HFFc6 (cell line): ENCODE measurements at places on chromosomes 6 and 20.

DNA sequence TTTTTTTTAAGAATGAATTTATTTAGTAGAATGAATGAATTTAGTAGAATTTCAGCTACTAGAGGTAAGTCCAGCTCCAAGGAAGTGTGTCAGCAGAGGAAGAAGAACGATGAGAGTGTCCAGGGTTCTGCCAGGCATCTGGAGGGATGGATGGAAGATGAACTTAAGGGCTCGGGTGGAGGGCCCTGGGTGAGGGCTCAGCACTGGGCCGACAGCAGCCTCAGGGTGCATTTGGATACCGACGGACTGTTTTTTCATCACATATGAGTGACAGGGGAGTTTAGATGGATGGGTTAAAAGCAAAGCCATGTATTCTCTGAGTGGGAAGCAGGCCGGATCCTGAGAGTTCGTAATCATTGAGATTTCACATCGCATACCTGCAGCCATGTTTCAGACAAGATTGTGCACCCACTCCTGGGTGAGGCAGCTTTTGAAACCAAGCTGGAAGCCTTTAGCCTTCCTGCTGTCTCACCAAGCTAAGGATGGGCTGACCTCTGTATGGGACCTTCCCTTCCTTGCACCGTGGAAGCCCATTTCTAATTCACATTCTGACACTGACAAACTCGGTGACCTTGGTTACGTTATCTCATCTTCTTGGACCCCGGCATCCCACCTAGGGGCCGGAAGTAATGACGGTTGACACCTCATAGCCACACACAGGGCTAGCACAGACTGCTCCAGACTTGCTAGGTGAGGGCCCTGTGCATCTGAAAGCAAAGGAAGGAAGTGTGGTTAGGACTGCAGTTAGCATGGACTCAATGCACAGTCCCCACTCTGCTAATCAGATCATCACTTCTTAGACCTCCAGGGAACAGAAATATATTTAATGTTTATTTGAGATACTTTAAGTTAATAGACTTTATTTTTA, 228.5 kb downstream of the SLC24A3 start:
- DNase-seq, result no peak

DNA sequence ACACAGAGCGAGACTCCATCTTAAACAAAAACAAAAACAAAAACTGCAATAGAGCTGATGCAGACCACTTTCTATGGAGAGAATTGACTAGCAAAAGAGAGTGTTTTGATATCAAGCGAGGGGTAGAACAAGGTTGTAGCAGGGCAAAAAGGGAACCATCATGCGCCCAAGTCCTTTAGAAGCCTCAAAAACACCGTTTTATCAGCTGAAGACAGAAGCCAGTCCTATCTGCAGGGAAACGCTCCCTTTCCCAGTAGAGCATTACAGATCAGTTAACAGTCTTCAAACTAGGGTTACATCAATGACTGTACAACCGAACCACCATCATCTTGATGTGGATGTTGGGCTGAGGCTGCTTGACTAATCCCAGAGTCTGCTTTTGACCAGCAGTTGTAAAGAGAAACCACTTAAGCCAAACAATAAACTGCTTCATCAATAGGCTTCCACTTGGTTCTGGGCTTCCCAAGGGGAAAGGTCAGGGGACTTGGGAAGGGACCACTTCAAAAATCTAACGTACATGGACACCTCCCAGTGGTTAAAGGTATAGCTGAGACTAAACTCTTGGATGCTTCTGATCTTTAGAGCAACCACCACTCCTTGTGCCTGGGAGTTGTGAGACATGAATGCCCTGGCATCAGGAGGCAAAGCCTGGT, 59.6 kb upstream of the SPDEF start:
- DNase-seq, result no peak

DNA sequence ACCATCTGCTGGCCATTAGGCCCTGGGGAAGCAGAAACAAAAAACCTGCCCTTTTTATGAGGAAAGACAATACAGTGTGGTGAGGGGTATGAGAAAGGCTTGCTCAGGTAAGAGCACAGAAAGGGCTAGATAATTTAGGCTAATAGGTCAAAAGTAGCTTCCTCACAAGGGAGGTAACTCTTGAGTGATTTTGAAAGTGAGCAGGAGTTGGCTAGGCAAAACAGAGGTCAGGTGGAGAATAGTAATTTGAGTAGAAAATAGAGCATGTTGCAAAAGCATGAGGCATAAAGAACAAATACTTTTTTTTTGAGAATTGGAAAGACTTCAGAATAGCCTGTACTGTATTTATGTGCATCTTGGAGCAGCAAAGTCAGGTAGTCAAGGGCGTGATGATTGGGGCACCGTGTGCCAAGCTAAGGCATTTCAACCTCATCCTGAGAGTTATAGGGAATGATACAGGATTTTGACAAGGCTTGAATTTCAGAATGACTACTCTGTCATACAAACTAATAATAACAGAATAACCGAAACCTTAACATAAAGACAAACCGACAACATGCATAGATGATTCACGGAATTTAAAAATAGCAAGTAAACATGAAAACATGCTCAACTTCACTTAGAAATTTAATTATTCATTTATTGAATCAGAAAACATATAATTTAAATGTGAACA, 123.0 kb upstream of the ENPP5 start:
- DNase-seq, result no peak

DNA sequence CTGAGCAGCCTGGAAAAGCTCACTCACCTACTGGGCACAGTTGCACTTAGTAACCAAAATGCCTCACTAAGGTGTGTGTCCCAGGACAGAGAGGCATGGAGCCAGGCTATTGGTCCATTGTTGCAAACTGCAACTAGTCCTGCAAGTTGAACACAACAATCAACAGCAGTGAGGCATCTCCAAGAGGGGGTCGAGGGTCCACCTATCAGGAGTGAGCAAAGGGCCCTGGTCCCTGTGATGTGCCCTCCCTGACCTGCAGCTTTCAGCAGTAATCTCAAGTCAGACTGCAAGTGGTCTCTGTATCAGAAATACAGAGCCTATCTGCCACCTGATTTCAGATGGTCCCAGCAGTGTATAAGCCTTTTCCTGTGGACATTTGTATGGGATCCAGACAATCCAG, 50.2 kb upstream of the TGM3 start:
- DNase-seq, result no peak

DNA sequence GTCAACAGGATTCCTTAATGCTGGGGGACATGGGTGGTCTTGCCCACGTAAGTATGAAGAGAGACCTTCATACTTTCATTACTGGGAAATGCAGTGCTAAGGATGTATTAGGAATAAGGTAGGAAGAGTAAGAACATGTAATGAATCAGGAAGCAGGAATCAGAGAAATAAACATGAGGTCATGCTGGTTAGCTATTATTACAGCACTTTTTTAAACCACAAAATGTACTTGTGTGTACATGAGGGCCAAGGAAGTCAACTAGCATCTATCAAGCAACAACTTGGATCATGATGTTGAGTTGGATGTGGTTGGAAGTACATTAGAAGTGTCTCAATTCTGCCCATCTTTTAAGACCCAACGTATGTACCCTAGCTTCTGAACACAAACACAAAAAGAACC, 63.5 kb upstream of the E2F3 start:
- DNase-seq, result no peak

DNA sequence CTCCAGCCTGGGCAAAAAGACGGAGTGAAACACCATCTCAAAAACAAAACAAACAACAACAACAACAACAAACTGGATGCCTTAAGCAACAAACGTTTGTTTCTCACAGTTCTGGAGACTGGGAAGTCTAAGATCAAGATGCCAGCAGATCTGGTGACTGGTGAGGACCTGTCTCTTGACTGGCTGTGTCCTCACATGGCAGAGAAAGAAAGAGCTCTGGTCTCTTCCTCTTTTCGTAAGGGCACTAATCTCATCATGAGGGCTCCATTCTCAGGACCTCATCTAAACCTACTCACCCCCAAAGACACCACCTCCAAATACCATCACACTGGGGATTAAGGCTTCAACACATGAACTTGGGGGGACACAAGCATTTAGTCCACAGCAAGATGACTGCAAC, 13.5 kb upstream of the GFOD1 start:
- no peak for DNase-seq

GRCh38 chr6:27838945-27839625, 73.1 kb downstream of the OR2B2 start:
- DNase-seq, result peak; percentile 53

DNA sequence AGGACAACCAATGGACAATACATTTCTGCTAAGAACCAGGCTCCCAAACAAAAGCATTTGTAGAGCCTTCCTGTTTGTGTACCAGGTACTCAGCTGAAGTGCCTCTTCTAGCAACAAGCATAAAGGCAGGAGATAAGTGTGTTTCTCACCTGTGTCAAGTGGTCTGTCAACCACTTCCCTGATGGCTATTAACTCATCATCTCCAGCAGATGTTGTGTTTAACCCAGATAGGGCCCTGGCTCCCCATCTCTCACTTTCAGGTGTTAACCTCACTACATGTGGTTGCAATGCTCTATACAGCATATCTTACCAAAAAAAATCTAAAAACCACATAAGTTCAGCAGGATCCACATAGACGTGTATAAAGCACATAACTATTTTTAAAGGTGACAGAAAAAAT, 9.6 kb upstream of the IL17A start:
- no peak for DNase-seq

- DNase-seq, result no peak
Observed at GRCh38 chr20:63878899-63879663, 14.0 kb downstream of the TPD52L2 start.

GRCh38 chr20:48864254-48864653, 36.5 kb upstream of the PREX1 start:
- DNase-seq, result no peak

DNA sequence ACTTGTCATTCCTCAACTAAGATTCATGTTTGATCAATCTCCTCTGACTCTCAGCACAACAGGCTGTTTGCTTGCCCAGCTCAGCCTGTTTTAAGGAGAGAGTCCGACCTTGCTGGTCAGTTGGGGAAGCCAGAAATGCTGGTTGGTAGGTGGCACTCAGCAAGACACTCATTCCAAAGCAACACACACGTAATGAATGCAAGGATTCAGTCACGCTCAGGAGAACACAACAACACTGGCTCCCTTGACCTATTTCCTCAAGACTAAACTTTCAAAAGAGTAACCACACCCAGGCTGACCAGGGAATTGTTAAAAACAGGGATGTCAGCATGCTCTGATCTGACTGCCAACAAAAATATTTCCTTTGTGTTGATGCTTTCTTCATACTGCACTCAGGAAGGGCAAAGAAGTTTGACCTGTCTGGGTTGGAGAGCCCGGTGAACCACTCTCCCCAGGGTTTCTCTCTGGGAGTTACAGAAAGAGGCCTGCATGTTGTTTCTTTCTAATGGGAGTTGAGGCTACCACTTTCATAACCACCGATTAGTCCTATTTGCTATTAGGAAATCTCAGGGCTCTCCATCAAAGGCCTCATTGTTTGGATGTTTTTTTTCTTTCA, 25.6 kb upstream of the PREP start:
- DNase-seq, result peak; percentile 41

GRCh38 chr6:152161501-152161900, 354.0 kb downstream of the ESR1 start:
- peak; percentile 27 for DNase-seq

- peak; percentile 45 for DNase-seq
Observed at GRCh38 chr20:52312132-52312729, 120.7 kb upstream of the ZFP64 start.

- DNase-seq, result no peak
Observed at GRCh38 chr20:11355345-11355744, 562.3 kb upstream of the BTBD3 start.

DNA sequence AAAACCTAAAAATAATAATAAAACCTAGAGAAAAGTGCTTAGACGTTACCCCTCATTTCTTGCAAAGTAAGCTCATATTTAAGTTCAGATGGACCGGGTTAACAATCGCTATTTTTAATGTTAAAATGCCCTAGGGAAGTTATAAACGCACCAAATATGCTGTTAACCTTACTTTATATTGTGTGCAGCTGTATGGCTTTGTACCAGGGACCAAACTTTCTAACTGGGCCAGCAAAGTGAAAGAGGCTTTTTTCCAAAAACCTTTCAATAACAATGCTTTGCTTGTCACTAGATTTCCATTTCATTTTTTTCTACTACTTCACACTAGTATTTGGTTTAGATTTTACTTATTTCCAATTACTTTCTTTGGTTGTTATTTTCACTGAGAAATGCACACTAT, 248.5 kb downstream of the FOXC1 start:
- no peak for DNase-seq

GRCh38 chr6:44020148-44020547, 107.1 kb downstream of the MRPL14 start:
- no peak for DNase-seq

- no peak for DNase-seq
Observed at GRCh38 chr6:73367761-73368355, 1.8 kb downstream of the OOEP start.

DNA sequence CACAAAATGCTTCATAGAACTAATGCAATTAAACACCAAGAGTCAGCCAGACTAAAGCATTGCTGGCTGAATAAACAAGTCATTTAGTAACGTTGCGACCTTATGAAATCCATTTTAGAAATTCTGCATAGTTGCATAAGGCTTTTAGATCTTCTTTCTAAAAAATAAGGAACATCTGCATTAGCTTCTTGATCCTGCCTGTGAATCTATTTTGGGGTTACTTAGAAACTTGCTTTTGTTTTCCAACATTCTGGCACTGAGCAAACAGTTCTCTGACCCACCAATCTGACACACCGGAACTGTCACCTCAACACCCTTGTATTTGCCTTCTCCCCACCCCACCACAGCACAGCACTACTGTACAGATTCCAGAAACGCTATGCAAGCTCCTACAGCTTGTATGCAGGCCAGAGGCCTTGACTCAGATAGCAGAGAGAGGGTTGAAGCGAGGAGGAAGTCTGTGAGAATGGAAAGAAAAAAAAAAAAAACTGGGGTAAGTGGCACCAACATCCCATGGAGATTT, 55.0 kb downstream of the KIF13A start:
- peak; percentile 96 for DNase-seq

DNA sequence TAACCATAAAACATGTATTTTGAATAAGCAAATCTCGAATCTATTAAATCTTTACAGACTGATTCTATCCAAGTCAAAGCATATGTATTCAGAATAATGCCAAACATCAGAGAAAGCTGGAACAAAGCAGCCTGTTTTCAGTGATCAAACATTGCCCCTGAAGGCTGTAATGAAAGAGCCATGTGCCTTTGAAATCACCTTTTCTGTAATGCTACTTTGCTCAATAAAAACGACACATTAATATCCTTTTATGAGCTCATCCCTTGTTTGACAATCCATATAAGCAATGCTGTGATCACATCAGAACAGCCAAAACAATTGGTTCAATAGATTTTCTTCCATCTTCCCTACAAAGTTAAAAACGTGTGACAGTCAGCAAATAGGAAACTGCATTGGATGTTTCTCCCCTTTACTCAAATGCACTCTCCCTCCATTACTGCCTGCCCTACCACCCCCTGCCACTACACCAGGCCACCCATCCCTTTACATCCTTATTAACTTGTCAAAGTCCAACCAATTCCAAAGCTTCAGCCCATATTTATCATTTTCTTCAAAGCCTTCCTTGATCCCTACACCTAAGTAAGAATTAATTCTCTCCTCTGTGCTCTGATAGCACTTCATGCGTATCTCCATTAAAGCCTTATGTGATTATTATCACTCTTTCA, 42.0 kb downstream of the THEMIS start:
- DNase-seq, result no peak

- peak; percentile 39 for DNase-seq
Observed at GRCh38 chr6:161128680-161129196, 137.2 kb downstream of the MAP3K4 start.

- no peak for DNase-seq
Observed at GRCh38 chr6:30157999-30158398, 3.0 kb downstream of the TRIM10 start.

- DNase-seq, result no peak
Observed at GRCh38 chr6:109490713-109491112, 7.7 kb upstream of the ZBTB24 start.

GRCh38 chr20:19313342-19314069, 101.1 kb downstream of the SLC24A3 start:
- no peak for DNase-seq
